Stimulated activated CD4-positive, alpha-beta T cell treated with anti-CD3 and anti-CD28 coated beads, Interleukin-2, amount 100 ng/mL, for 48 hours (primary cell): ENCODE measurements at places on chromosomes 6 and 20.
A peak's percentile ranks its signal among the peaks of the same experiment; 100 is the strongest.

GRCh38 chr6:128515550-128516513 lies 4.6 kb downstream of the PTPRK start:
- no peak for DNase-seq

DNA sequence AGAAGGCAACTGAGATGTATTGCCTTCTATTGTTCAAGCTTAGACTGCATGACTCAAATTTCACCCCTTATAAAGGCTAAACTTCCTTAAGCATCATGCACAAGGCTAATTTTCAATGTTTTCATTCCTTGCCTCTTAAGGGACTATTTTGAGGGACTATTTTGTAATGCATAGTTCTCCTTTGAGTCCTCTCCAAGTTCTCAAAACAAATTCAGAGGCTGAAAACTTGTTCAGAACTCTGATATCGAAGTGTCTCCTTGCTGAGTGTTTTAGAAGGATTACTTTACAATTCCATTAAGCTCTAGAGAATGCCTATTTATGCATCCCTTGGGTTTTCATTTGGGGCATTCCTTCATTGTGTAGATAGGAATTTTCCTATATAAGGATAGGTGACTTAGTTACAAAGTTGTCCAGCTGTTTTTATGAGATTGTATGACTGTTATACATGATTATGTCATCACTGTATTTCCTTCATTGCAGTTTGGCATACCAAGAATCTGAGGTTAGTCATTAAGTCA lies 41.7 kb downstream of the COL19A1 start:
- no peak for DNase-seq

DNA sequence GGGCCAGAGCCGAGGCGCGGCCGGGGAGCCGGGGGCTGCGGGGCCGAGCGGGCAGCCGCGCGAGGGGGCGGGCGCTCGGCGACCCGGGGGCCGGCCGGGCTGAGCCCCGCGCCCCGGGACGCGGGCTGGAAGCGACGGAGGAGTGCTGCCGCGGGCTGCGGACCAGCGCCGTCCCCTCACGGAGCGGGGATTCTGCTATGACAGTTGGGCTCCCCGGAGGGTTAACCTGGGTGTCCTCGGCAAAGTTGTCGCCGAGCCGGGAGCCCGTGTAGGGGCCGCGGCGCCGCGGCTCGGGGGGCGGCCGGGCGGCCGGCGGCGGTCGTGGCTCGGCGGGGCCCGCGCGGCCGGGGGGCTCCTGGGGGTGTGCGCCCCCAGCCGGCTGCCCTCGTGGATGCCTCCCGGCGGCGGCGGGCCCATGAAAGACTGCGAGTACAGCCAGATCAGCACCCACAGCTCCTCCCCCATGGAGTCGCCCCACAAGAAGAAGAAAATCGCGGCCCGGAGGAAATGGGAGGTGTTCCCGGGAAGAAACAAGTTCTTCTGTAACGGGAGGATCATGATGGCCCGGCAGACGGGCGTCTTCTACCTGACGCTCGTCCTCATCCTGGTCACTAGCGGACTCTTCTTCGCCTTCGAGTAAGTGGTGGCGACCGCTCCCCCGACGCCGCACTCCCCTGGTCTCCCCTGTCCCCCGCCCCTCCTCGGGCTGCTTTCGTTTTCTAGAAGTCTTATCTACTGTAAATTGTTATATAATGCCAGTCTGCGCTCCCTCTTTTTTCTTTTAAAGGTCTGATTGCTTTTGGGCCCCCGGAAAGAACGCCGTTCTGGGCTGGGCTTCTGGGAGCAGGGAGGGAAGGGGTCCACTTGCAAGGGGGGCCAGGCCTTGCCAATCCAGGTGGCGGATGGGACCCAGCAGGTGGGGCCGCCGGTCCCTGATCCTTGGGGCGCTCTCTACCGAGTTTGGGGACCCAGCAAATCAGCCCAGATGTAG lies 936 bp downstream of the ZDHHC14 start:
- peak; percentile 37 for DNase-seq

GRCh38 chr20:62453186-62453808 lies 22.5 kb downstream of the GATA5 start:
- DNase-seq: no peak

GRCh38 chr20:15482525-15482924 lies 1090.7 kb downstream of the KIF16B start:
- no peak for DNase-seq

GRCh38 chr6:97097068-97098047 lies 172.8 kb downstream of the KLHL32 start:
- no peak for DNase-seq

DNA sequence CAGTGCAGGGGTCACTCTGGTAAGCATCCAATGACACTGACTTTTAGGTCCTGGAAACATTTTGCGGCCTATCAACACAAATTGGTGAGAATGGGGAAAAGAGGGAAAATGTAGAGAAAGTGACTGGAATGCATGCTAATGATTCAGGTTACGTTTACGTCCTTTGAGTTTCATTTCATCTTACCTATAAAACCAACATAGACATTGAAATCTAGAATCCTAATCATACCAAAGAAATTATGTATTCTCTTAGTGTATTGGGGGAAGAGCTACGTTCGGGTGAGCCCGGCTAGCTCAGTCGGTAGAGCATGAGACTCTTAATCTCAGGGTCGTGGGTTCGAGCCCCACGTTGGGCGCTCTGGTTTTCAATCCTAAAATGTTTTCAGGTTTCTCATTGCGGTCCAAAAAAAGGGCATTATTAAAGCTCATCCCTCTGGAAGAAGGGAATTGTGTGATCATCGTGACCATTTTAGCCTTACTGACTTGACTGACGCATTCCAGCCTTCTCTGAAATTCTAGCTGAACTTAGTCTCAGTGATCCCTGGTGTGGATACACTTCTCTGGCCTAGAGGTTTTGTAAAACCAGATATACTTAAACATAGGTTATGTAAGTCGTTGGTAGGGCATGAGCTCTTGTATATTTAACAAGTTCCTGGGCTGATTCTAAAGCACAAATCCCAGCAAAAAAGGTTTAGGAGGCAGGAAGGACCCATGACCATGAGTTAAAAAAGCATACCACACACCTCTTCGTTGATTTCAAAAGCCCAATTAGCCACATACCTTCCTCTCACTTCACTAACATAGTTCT lies 18.3 kb downstream of the HMGN4 start:
- DNase-seq: peak; percentile 59

DNA sequence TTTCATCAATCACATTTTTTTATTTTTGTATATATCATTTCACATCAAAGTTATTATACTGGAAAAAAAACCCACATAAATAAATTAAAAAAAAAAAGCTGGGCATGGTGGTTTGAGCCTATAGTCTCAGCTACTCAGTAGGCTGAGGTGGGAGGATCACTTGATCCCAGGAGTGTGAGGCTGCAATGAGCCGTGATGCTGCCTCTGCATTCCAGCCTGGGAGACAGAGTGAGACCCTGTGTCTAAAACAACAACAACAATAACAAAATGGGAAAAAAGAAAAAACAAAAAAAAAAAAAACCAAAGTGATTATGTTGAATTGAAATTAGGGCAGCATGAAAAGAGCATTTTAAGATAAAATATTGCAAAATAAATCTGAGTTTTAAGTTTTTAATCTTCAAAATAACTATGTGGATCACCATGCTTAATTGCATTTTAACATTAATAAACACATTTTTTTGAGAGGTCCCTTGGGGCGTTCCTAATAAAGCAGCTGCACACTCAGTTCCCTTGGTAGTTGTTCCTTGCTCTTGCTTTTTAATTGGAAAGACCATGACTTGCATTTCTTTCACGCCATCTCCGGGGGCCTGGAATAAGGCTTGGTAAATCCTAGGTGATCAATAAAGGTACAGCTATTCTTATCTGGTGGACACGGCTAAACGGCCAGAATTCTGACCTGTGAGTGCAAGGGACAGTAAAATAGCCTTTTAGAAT lies 15.1 kb downstream of the NOX3 start:
- DNase-seq: no peak

GRCh38 chr6:31113861-31114540 lies 599 bp upstream of the PSORS1C1 start:
- DNase-seq: no peak

- no peak for DNase-seq
These were observed 5.5 kb downstream of the REV3L start for GRCh38 chr6:111477481-111477938.

- DNase-seq: no peak
These were observed 28.2 kb downstream of the TREML4 start for GRCh38 chr6:41256383-41256782.

DNA sequence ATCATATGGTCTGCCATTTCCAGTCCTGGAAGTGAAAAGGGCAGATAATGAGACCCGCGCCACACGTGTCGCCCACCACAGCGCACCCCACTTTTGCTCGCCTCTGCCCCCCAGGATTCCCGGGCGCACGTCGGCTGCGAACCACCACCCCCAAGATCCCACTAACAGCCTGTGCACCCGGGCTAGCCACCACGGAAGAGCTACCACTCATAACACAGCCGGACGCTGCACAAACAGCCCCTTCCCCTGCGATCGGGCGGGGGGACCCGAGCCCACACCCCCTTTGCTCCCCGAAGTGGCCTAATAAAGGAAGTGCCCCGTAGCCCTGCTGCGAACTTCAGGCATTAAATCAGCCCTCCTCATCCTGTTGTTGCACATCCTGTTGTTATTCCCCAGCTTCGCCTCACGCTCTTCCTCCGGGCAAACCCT lies 506 bp downstream of the CITED2 start:
- no peak for DNase-seq

DNA sequence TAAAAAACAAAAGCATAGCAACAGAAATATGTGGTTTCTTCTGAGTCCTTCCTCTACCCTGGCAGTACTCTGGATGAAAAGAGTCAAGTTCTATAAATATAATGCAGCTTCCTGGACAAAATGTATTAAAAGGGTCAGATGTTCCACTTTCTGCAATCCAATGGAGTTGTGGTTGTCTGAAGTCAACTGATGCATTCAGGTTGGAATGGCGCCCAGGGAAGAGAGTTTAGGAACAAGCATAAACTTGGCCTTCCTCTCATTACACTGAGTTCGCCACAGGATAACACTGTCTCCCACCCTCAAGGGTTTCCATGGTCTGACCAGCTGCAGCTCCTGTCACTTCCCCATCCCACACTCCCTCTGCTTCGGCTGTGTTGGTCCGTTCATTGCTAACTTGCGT lies 66.4 kb downstream of the PLEKHG1 start:
- DNase-seq: no peak

GRCh38 chr6:11632795-11633511 lies 95.4 kb downstream of the TMEM170B start:
- DNase-seq: no peak

DNA sequence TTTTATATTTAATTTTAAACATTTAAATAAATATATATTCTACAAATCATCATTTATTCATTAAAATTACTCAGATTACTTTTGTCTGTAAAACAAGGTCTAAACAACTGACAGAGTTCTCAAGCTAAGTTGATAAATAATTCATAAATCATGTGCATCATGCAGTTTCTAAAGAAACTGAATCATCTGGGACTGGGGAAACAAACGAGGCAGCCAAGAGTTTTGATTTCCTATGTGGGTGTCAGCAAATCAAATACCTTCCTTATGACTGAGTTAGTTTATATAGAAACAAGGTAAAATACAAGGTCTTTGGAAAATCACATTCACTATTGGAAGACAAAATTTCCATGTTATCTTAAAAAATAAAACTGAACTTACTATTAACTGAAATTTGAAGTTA lies 149.9 kb upstream of the BEND6 start:
- no peak for DNase-seq

- DNase-seq: no peak
These were observed 16.5 kb downstream of the XPO5 start for GRCh38 chr6:43559328-43559727.

DNA sequence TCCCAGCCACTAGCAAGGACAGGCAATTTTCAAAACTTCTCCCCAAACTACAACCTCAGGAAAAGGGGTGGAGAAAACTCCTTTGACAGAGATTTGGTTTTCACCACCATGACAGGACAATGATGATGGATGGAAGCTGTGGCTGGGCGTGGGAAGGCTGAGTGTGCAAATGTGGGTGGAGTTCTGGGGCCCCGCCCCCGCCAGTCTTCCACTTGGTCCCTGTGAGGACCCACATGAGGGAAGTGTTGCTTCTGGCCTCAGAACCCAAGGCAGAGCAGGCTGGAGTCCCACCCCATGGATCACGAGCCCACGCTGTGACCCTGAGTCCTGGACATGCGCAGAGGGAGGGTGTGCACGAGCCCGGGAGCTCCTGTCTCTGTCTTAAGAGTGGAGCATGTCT lies 21.5 kb upstream of the MRGBP start:
- DNase-seq: no peak

- DNase-seq: no peak
These were observed 215.1 kb upstream of the QKI start for GRCh38 chr6:163199371-163199770.

DNA sequence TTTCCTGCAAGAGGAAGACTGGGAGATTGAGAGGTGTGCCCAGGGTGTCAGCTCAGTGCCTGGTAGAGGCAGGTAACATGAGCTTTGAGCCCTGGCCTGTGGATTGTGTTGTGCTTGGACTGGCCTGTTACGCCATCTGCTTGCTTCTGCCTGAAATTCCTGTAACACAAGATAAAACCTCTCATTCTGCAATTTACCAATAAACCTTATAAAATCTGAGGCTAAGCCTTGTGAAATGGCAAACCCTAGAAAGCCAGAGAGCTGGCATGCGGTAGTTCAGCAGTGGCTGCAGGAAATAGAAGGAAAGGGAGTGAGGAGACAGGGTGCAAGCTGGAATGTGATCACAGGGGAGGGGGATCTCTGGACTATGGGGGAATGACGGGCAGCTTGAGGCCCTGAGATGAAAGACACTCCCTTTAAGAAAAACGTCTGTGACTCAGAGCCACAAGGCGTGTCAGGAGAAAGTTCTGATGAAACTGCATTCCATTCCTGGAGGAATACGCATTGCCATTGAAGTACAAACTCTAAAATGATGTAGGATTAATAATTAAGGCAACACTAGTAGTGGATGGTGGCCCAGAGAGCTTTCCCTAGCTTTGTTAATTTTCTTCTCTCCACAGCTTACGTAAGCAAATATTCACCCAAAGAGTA lies 26.3 kb upstream of the TFAP2A start:
- no peak for DNase-seq

DNA sequence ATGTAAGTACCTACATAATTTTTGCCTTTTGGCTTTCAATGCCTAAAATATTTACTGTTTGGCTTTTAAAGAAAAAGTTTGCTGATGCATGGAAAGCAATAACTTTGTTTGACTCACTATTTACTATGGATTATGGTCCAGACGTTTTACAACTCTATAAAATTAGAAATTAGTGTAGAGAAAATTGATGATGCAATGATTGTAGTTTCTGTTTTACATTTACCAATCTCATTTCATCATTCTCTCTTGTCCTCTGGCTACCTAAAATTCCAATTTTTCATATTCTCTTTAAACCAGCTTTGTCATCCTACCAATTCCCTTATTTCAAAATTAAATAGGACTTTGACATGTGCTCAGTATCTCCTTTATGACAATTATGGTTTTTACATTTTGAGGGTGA lies 131.0 kb downstream of the IMPG1 start:
- DNase-seq: no peak
